ENCODE measurements at places on chromosomes 7 and 10.
A peak's percentile ranks its signal among the peaks of the same experiment; 100 is the strongest.

GRCh38 chr7:79619216-79619615, 165.7 kb upstream of the MAGI2 start:
- no peak for DNase-seq

- no peak for DNase-seq
Measured at GRCh38 chr7:25895792-25896171, 256.2 kb upstream of the NFE2L3 start.

GRCh38 chr7:55427800-55428199, 62.7 kb downstream of the LANCL2 start:
- no peak for DNase-seq

DNA sequence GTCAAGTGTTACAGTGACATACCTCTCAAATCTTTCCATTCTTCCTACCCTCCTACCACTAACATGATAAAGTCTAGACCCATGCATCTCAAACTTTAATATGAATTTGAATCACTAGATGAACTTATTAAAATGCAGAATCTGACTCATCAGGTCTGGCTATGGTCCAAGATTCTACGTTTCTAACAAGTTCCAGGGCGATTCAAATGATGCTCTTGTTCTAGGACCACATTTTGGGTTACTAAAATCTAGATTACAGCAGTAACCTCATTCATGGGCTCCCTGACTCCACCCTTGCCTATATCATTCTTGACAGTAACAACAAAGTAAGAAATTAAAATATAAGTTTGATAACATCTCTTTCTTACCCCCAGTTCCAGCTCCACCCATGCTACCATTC, 124.8 kb upstream of the LSM8 start:
- no peak for DNase-seq

DNA sequence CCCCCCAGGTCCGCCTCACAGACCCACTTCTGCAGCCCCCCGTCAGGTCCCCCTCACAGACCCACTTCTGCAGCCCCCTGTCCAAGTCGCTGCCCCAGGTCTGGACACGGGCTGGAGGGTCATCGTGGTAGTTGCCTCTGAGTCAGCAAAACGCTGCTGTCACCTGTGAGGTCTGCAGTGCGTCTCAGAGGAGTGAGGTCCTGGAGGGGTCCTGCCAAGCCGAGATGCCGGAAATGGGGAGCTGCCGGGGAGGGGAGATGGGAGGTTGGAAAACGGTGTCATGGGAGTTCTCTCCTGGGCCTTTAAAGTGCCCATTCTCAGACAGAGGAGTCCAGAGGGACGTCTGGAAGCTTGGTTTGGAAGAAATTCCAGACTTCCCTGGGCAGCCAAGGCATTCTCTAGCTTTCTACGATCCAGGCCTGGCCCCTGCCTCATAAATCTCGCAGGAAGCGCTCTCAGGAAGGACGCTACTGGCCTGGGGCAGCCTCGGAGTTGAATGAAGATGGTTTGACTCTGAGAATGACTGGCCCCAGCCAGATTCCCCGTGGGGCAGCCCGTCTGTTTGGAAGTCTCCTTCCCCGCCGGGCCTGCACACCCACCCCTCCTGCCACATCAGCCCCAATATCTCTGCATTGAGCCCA, 38.7 kb downstream of the CALML3 start:
- peak; percentile 19 for DNase-seq

- DNase-seq = no peak
Measured at GRCh38 chr10:71611131-71611530, 108.4 kb downstream of the C10orf105 start.

GRCh38 chr10:87079106-87079836, 15.4 kb downstream of the GLUD1 start:
- no peak for DNase-seq

GRCh38 chr10:25169740-25170139, 5.1 kb upstream of the GPR158 start:
- DNase-seq = no peak

GRCh38 chr7:66466081-66466600, 162.5 kb upstream of the KCTD7 start:
- no peak for DNase-seq

- no peak for DNase-seq
Measured at GRCh38 chr10:33669904-33670303, 335.4 kb upstream of the NRP1 start.

- no peak for DNase-seq
Measured at GRCh38 chr7:117774943-117775342, 98.3 kb downstream of the CTTNBP2 start.

- no peak for DNase-seq
Measured at GRCh38 chr10:55485827-55486226, 684.8 kb upstream of the PCDH15 start.

DNA sequence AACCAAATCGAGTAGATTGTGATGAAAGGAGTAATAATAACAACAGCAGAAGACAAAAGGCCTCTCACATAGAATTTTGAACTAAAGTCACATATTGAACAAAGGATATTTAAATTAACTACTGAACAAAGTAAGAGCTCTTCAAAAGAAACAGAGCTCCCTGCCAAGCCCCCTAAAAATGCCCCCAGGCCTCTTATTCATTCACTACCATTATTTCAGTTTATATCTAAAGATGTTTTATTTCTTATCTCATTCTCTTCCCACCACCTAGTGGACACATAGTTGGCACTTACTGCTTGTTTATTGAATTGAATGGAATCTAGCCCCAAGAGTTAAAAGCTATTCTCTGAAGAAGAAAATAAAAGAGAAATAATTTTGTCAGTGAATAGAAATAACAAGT, 37.4 kb downstream of the VCL start:
- no peak for DNase-seq

DNA sequence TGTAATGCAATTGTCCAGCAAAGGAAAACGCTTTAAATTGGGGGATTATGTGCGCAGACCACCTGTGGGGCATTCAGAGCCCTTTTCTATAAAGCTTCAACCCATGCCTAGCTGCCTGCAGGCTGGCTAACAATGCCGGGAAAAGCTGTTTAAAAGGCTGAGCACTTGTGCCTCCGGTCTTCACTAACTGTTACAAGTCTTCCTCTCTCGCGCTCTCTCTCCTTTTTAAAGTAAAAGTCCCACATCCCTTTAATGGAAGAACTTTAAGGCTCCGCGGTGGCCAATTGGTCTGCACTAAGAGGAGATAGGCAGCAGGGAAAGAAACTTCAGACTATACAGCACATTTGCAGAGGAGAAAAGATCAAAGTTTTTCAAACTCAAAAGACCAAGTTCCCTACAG, 4.6 kb downstream of the FZD8 start:
- no peak for DNase-seq

DNA sequence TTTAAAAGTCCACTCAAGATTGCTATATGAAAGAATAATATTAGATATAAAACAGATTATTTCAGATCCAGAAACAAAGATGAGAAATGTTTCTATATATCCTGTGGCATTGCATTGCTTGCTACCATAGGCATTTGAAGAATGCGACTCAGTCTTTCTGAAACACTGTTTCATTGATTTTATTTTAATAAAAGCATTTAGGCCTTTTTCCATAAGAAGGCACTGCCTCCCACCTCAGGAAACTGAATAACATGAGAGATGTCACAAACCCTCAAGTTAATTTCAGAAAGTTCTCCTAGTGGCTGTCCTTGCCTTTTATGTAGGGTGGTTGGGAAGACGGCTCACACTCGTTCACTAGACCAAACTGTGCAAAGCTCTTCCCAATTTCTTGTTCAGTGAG, 23.3 kb downstream of the PRPS1L1 start:
- DNase-seq = no peak

DNA sequence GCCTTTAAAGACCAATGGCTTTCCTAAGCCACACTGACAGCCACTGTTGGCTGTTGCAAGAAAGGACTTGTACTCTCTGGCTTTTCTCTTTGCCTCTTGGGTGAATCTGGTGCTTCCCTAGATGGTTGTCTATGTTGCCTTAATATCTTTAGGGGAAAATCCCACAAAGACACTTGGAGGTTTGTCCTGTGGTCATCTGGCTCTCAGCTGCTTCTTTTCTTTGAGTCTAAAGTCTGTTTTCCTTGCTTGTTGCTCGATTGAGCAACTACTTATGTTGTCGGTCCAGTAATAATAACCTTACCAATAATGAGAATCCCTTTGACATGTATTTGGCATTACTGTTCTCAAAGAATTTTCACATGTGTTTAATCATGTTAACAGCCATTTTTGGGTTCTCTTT, 537.6 kb downstream of the LRMDA start:
- no peak for DNase-seq

- DNase-seq = no peak
Measured at GRCh38 chr7:91276909-91277308, 12.7 kb downstream of the FZD1 start.

GRCh38 chr7:100964630-100965029, 4.7 kb upstream of the MUC12 start:
- no peak for DNase-seq

DNA sequence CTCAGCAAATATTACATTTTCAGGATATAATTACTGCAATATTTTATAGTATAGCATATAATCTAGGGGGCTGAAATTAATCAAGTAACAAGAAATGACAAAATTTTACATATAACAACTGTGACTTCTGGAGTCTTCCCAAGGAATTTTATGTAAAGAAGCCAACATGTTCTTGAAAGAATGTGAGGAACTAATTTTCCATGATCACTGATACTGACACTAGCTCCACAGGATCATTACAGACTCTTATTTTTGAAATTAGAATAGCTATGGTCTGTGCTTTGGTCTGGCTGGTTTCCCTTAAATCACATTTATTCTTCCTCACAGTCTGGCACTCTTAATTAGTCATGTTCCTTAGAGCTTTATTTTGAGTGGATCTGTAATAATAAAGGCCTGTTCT, 267.7 kb upstream of the SEMA3A start:
- no peak for DNase-seq

- peak; percentile 83 for DNase-seq
Measured at GRCh38 chr7:39589323-39590111, 23.3 kb downstream of the YAE1 start.

DNA sequence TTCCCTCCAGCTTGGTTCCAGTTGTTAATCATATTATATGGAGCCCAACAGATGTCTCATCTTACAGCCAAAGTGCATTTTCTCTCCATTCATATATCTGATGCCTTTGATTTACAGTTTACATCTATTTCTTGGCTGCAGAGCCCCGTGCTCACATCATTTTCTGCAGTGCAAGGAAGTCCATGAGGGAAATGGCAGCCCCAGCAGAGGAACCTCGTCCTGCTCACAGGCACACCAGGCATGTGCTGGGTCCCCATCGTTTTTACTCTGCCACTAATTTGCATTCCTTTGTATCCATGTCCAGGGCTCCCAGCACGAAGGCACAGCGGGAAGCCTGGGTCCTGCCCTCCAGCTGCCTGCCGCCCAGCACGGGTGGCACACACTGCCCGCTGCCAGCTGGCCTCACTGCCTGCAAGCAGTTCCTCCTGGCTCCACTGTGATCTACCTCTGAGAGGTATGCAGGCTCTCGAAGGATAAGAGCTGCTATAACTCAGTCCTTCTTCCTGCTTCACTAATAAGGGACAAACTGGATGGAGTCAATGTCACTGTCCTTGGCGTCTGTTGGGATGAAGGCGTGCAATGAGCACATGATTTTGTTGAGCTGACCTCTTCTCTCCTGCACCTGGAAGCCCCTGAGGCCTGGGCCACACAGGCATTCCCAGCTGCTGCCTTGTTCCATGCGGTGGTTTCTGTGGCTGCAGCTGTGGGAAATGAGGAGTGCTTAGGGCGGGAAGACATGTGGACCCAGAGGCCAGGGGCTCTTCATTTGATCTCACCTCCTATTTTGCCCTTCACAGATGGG, 583.6 kb upstream of the MGMT start:
- no peak for DNase-seq

DNA sequence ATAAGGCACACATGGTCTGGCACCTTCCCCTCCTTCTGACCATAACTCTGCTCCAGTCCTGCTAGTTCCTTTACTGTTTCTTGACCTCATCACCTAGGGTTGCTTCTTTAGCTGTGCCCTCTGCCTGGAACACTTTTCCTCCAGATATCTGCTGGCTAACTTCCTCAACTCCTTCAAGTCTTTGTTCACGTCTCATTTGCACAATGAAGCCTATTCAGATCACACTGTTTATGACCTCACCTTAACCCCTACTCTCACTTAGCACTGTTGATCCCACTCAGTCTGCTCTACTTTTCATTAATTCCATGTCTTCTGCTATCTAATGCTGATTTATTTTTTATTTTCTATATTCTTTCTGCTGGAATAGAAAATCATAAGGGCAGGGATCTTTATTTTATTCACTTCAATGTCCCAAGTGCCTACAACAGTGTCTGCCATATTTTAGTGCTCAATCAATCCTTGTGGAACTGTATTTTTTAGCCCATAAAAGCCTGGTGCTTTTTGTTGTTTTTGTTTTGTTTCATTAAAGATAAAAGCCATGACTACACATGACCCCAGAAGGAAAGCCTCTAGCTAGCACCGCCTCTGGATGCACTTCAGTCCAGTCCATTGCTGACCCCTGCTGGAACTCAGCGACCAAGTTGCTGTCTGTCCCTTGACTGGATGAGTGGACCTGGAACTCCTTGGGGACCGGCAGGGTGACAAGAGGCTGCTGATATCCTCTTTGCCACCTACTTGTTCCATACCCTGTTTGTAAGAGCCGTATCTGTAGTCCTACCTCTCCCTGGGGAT, 12.3 kb downstream of the KLF14 start:
- DNase-seq = peak; percentile 73

- DNase-seq = no peak
Measured at GRCh38 chr7:133702078-133702477, 425.1 kb upstream of the LRGUK start.
